ENCODE measurements at places on chromosomes 1 and 21. TPM values are rescaled to one million over a fixed set of nuclear protein-coding genes. Genes with fewer than 3 reads are reported as not detected.

The LHX8 gene
- polyA plus RNA-seq = not detected

The CA6 gene
- polyA plus RNA-seq = not detected

The MROH7 gene
- 0.68 TPM for polyA plus RNA-seq

The TRIM63 gene
- 6.0 TPM for polyA plus RNA-seq

The DNM3 gene
- 2.6 TPM for polyA plus RNA-seq

The ERRFI1 gene
- polyA plus RNA-seq = 41.4 TPM

The KRTAP19-1 gene
- not detected for polyA plus RNA-seq

The NGF gene
- polyA plus RNA-seq = 1.5 TPM

The KLHDC8A gene
- 2.3 TPM for polyA plus RNA-seq

The NES gene
- 3.2 TPM for polyA plus RNA-seq

The TMEM81 gene
- polyA plus RNA-seq = 1.1 TPM

The LCE6A gene
- not detected for polyA plus RNA-seq

The PIK3C2B gene
- 5.0 TPM for polyA plus RNA-seq

The PADI4 gene
- 0.08 TPM for polyA plus RNA-seq

The TRPM2 gene
- polyA plus RNA-seq = 1.9 TPM

The SUSD4 gene
- polyA plus RNA-seq = 8.1 TPM

The REN gene
- polyA plus RNA-seq = 0.08 TPM

The KCNT2 gene
- polyA plus RNA-seq = 0.95 TPM

The GPR153 gene
- 2.2 TPM for polyA plus RNA-seq

The NBPF4 gene
- not detected for polyA plus RNA-seq

The TRABD2B gene
- 0.53 TPM for polyA plus RNA-seq

The SELENOF gene
- 65.8 TPM for polyA plus RNA-seq

The CHIA gene
- 288 TPM for polyA plus RNA-seq

The AADACL4 gene
- not detected for polyA plus RNA-seq

The HMGN1 gene
- polyA plus RNA-seq = 128 TPM

The UBXN11 gene
- 26.3 TPM for polyA plus RNA-seq
